ENCODE measurements at places on chromosomes 6 and 20.

- DNase-seq = no peak
Observed at GRCh38 chr20:38855356-38855755, 49.9 kb downstream of the PPP1R16B start.

DNA sequence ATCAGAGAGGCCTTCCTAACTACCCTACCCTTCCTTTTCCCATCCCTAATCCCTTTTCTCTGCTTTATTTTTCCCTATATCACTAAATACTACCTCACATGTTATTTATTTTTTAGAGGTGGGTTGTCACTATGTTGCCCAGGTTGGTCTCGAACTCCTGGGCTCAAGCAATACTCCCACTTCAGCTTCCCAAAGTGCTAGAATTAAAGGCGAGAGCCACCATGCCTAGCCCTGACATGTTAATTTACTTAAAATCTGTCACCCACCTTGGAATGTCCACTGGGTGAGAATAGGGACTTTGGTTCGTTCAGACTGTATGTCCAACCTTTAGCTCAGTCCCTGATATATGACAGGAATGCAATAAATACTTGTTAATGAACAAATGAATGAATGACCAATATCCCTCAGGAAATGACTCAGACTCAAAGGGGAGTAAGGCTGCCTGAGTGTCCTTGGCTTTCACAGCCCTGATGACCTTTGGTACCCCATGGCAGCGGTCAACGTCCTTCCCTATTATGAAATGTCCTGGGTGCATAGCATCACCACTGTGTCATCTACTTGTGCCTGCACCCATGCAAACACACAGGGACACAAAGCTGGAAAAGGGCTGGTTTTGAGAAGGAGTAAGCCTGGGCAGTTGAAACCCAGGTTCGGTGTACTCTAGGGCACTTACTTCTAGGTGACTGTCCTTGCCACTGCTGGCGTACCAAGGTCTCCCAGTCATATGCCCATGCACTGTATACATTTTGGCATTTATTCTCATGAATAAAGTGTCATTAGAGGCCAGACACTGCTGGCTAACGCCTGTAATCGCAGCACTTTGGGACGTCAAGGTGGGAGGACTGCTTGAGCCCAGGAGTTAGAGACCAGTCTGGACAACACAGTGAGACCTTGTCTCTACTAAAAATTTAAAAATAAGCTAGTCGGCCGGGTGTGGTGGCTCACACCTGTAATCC, 26.5 kb downstream of the BCL2L1 start:
- DNase-seq = no peak

DNA sequence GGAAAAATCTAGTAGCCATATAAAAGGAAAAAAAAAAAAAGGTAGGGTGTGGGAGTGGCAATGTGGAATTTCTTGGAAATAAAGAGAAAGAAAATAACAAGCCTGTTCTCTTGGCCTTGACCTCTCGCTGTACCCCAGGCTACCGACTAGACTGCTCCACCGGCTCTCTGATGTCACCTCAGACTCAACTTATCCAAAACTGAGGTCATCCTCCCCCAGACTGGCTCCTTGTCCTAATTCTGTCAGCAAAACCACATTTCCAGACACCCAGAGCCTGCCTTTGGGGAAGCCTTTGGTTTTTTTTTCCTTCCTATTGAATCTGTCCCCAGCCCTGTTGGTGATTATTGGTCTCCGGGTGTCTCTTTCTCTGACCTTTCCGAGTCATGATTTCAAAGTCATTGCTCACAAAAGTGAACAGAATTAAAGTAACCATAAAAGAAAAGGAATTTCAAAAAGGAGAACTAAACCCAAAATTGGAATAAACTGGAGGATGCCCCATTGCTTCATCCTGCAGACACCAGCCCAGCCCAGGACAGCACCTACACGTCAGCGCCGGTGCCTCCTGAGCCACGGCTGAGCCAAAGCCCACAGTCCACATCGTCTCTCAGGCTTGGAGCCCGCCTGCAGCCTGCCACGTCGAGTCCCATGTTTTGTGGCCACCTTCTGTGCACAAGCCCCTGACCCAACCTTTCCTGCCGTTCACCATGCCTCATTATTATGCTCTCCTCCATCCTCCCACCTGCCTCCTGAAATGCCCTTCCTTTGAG, 170.7 kb downstream of the MYLK4 start:
- no peak for DNase-seq

- DNase-seq = no peak
Observed at GRCh38 chr6:53483423-53484353, 61.2 kb downstream of the GCLC start.

DNA sequence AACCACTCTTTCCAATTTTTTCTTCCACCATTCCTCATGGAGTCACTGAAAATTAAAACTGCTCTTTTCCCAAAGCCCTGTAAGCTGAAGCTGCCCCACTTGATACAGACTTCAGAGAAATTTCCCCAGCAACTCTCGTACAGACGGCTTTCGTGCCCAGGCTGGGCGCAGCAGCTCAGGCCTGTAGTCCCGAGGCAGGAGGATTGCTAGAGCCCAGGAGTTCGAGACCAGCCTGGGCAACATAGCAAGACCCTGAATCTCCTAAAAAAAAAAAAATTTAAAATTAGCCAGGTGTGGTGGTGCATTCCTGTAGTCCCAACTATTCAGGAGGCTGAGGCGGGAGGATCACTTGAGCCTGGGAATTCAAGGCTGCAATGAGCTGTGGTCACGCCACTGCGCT, 6.6 kb downstream of the PPDPF start:
- no peak for DNase-seq

- no peak for DNase-seq
Observed at GRCh38 chr20:50488236-50488806, 21.9 kb upstream of the PTPN1 start.

GRCh38 chr6:46220352-46221221, 49.8 kb upstream of the ENPP5 start:
- DNase-seq = peak; percentile 36

DNA sequence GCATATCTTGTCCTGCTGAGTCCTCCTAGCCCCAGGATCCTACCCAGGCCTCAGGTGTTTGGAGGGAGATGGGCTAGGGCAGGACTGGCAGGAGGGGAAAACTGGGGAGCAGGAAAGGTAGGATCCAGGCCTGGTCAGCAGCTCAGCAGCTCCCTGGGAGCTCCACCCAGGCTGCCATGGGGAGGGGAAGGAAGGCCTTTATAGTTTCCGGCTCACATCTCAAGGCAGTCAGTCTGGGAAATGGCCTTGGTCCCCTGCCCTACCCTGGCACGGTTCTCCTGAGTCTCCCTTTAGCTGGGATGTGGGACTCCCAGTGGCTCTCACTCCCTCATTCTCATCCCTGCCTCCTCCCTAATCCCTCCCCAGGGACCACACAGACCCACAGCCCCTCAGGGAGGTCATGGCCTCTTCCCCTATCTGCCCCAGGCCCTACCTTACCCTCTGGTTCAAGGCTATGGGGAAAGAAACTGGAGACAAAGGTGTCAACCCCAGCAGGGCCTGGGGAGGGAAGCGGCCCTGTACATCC, 1.6 kb downstream of the SLC44A4 start:
- no peak for DNase-seq

DNA sequence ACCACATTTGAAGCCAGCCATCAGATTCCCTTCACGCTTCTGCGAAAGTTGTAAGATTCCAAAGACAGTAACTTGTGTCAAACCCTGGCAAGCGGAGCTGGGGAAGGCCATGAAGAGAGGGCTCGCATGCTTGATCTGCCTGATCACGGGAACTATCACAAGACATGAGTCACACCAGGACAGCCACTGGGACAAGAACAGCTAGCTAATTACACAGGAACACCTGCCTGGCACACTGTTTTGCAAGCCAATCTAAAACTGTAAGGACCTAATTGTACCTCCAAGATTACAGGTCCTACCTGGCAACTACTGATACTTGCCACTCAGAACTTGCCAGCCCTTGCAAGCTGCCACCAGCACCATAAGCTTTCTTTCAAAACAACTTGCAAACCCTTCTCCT, 289.3 kb downstream of the KIF16B start:
- DNase-seq = no peak

DNA sequence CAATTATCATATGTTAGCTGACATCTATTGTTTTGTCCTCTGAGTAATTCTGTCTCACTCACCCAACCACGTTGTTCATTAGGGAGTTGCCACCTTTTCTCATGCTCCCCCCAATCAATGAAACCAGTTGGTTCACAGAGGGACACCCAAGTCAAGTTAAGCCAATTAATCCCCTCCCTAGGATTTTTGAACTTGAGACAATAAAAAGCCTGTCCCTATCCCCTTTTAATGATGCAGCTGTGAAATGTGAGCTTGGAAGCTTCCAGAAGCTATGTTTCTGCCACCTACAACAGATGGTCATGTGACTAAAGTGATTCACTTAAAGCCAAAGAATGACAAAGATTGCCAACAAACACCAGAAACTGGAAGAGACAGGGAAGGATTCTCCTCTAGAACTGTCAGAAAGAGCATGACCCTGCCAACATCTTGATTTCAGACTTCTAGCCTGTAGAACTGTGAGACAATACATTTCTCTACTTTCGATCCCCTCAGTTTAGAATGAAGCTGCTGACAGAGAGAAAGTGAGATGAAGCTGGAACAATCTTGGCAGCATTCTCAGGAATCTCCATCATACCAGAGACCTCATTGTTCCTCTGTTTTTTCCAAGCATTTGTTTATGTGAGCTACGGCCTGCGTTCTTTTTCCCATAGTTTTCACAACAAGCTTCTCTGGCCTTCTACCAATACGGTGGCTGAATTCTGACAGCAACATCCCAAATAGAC, 57.8 kb upstream of the TPD52L1 start:
- DNase-seq = no peak

DNA sequence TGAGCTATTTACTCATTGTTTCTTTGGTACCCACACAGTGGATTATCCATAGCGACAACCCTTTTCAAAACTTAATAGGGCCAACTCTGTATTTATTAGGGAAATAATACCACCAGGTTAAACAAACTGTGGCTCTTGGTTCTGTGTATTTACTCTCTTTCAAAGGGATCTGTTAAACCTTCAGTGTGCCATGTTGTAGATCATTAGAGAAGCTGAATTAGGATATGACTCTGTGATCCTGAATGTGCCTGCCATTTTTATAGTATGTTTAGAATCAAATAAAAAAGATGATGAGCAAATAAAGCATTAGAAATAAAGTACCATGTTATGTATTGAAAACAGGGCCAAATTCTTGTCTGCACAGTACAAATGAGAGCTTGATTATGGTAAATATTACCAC, 25.0 kb upstream of the SLC35D3 start:
- DNase-seq = no peak

- no peak for DNase-seq
Observed at GRCh38 chr20:38554986-38555385, 26.0 kb upstream of the ADIG start.

- no peak for DNase-seq
Observed at GRCh38 chr6:167798453-167798852, 28.3 kb upstream of the AFDN start.

GRCh38 chr20:23710771-23711170, 21.9 kb upstream of the CST4 start:
- no peak for DNase-seq

- DNase-seq = no peak
Observed at GRCh38 chr6:4977468-4977867, 26.4 kb downstream of the RPP40 start.

- no peak for DNase-seq
Observed at GRCh38 chr20:1822564-1823449, 72.4 kb upstream of the SIRPA start.

- no peak for DNase-seq
Observed at GRCh38 chr6:42128460-42129359, 13.7 kb downstream of the C6orf132 start.

GRCh38 chr6:157557559-157557958, 176.6 kb downstream of the ZDHHC14 start:
- peak; percentile 62 for DNase-seq

- no peak for DNase-seq
Observed at GRCh38 chr6:125994670-125995488, 8.5 kb downstream of the TRMT11 start.

- DNase-seq = peak; percentile 61
Observed at GRCh38 chr6:2353412-2354137, 108.2 kb upstream of the GMDS start.

DNA sequence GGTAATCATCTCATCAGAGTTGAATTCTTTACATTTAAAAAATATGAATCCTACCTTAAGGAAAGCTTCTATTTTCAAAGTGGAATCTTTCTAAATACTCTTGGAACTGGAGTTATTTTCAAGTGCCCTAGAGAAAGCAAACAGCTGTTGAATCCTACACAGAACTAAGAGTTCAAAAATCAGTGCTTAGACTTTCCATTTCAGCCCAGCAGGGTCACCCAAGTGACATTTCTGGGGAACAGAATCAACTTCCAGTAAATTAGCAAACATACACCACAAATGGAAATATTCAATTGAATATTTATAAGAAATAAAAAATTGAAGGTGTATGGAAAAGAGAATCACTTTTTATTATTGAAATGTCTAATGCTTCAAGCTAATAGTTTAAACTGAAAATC, 427.7 kb upstream of the NOX3 start:
- DNase-seq = no peak

DNA sequence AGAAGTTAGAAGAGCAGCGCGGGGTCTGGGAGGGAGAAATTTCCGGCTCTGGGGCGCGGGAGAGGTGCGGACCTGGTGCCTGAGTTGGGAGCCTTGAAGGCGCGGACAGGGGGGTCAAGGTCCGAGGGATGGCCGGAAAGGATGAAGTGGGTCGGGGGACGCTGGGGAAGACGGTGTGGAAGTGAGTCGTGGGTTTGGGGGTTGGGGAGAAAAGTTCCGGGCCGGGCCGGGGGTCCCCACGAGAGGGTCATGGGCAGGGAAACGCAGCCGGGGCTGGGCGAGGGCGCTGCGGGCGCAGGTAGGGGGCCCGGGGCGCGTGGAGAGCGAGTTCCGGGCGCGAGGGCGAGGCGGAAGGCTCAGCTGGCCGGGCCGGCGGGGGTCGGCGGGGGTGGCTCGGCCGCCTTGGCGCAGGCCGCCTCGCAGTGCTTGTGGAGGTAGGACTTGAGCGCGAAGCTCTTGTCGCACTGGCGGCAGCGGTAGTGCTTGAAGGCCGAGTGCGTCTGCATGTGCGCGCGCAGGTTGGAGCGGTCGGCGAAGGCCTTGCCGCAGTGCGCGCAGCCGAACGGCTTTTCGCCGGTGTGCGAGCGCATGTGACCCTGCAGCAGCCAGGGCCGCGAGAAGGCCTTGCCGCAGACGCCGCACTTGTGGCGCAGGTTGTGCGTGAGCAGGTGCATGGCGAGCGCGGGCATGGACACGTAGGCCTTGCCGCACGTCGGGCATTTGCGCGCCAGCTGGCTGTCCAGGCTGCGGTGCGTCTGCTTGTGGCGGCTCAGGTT, 10.5 kb upstream of the SRXN1 start:
- DNase-seq = no peak

GRCh38 chr20:46913329-46914044, 18.8 kb downstream of the EYA2 start:
- no peak for DNase-seq

DNA sequence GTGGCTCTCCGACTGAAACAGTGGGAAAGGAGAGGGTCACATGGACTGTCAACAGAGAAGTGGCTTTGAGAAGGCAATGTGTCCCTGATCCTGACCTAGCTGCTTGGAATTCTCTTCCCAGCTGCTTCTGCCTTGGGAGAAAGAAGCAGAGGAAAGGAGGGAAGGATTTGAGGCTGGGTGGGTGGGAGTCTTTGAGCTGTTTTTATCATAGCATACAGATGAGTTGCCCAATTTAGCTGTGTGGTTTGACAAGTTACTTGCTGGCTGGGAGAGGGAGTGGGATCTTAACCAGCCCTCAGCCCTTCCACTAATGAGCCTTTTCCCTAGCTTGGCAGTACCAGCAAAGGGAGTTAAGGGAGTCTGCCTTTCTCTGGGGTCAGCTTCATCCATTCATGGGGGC, 51.1 kb upstream of the MYL9 start:
- DNase-seq = no peak

- DNase-seq = no peak
Observed at GRCh38 chr6:2725364-2725988, 25.2 kb downstream of the MYLK4 start.
